ENCODE measurements at places on chromosomes 3 and 15. TPM values are rescaled to one million over a fixed set of nuclear protein-coding genes. Genes with fewer than 3 reads are reported as not detected.

DNA sequence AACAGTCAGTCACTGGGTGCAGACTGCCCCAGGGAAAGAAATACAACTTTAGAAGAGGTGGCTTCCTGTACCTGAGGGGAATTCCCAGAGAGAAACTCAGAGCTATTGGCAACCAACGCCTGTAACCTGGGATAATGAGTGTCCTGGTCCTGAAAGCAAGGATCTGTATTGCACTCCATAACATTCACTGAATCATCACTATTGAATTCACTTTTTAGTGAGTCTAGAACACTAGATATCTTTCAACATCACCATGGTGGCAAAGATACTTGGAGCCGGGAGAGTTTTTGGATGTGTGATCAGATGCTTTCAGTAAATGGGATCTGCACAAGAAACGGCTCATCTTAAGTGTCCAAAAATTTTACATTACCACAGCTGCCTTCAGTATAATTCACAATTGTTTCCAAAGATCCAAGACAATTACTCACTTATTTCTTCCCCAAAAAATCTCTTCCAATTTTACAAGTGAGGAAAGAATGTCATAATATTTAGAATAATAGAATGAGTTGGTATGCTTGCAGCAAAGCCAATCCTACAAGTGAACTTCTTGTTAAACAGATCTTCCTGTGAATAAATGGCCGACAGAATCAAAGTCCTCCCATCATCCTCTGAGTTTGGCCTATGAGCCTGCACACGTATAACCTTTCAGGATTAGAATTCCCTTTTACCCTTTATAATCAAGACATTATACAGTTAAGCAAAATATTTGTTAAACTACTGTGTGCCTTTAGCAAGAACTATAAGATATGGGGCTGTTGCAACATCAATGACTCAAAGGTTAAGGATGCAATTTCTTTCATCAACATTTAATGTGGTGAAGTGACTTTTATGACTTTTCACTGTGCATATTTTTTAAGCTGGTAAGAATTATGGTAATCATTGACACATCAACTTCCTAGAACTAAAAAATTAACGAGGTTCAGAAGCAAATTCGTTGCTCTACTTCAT lies 243.3 kb upstream of the COL8A1 start:
- DNase-seq, result peak; percentile 54

DNA sequence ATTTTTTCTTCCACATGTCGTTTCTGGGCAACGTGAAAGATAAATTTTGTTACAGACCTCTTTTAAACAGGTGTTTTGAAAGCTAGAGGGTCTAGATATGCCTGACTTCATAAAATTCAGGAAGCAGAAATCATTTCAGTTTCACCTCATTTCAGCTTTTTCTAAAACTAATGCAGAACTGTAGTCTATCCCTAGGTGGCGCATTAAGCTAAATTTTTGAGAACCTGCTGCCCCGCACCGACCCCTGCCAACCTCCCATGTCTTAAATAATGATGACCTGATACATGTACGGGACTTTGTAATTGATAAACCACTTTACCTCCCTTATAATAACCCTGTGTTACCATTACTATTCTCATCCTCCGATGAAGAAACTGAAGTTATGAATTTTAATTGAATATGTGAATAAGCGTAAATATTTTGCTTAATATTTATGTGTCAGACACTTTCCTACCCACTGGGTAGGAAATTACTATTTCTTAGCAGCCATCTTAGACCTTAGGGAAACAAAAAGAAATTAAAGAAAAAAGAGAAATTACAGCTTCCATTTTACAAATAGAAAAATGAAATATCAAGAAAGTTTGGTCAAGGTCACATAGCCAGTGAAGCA lies 78.7 kb upstream of the GCNT3 start:
- DNase-seq, result no peak

- no peak for DNase-seq
Measured at GRCh38 chr15:69749797-69750196, 297.2 kb downstream of the RPLP1 start.

GRCh38 chr15:81275711-81276392 lies 48.1 kb downstream of the STARD5 start:
- DNase-seq, result no peak

DNA sequence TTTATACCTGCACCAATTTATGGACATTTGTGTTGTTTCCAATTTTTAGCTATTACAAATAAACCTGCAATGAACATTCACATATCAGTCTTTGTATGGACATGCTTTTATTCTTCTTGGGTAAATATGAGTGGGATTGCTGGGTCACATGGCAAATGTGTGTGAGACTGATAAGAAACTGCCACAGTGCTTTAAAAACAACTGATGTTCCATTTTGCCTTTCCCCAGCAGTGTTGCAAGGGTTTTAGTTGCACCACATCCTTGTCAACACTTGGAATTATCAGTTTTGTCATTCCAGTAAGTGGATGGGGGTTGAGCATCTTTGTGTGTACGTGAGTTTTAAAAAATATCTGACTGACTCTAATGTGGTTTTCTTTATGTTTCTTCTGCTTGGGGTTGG lies 191.2 kb downstream of the PLCL2 start:
- no peak for DNase-seq

GRCh38 chr3:24017305-24017704 lies 72.2 kb downstream of the NR1D2 start:
- DNase-seq, result no peak

DNA sequence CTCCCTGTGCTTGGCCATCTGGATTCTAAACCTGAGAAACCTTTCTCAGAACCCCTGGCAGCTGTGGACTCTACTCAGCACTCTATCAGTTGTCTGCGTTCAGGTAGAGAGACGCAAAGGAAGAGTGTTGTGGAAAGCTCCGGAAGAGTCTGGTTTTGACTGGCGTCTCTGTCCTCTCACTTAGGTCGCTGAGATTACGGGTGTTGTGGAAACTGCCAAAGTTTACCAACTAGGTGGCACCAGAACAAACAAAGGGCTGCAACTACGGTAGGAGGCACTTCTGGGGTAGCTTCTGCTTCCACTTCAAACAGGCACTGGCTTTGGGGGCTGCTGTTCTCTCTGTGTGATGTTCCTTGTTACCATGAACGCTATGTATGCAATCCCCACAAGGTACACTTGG lies 19.2 kb upstream of the ITPKA start:
- no peak for DNase-seq

- no peak for DNase-seq
Measured at GRCh38 chr3:25513642-25514266, 85.7 kb downstream of the RARB start.

- DNase-seq, result no peak
Measured at GRCh38 chr3:40886660-40887425, 312.5 kb upstream of the CTNNB1 start.

DNA sequence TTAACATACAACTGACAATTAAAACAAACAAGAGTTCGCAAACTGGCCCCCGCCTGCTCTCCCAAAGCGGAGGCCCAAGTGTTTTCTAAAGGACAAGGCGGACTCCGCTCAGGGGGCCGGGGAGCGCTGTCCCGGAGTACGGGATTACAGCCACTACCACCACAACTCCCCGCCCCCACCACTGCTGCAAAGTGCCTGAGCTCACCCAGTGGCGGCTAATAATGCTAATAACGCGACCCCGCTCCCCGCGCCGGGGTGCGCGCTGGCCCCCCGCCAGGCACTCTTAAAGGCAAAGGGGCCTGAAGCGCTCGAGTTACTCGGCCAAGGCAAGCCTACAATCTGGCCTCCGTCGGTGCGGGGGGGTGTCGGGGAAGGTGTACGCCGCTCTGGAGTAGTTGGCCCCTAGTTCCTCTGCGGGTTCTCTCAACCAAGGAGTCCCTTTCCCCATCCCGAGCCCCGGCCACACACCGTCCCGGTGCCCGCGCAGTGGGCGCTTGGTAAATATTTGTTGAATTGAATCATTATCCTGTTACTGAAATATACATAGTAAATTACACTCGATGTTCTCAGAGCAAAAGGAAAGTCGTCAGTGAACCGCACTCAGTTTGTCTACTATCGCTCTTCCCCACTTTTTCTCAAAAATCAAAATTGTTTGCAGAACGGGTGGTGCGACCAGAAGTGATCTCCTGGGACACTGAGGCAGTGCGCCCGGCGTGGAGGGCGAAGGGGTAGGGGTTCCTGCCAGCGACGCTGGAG lies 827 bp downstream of the WNT5A start:
- no peak for DNase-seq

DNA sequence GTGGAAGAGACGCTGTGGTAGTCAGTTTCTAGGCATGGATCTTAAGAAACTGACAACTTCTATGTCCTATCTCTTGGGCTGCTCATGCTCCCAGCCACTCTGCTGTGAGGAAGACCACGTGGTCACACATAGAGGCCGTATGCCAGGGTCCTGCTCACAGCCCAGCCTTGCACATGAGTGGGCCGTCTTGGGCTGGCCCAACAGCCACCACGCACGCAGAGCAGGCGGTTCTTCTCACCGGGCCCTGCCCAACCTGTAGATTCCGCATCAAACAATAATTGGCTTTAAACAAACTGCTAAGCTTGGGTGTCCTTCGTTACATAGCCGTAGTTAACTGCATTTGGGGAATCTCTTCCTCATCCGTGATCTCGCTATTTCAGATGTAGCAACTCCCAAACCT lies 26.0 kb downstream of the SLC41A3 start:
- no peak for DNase-seq

The DUOXA1 gene
- total RNA-seq, result not detected

All from epithelial cell of proximal tubule (primary cell).